NCI-H2107 (cell line): ENCODE measurements at places on chromosomes 13 and 19.
A peak's percentile ranks its signal among the peaks of the same experiment; 100 is the strongest.

- DNase-seq = no peak
These were observed 277.5 kb downstream of the NHLRC3 start for GRCh38 chr13:39315796-39316195.

GRCh38 chr13:80040196-80040980 lies 300.5 kb downstream of the SPRY2 start:
- no peak for DNase-seq

DNA sequence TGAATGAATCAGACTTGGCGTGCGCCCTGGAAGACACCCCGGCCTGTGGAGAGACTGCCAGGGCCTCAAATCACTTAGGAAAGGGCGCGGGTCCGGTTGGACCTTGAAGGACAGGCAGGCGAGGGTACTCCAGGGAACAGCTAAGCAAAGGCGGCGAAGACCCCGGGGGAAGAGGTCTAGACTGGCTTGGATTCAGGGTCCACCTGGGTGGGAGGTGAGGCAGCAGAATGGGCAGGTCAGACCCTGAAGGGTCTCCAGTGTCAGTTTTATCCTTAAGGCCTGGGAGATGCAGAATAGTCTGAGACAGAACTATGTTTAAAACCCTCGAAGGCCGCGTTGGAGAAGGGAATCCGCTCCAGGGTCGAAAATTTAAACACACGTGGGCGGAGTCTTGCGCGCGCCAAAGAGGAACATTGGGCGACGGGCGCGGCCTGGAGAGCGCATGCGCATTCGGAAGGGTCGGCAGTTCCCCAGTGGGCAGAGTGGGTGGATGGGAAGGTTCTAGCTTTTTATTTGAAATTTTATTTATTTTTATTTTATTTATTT lies 567 bp upstream of the SMG9 start:
- DNase-seq = no peak

- DNase-seq = no peak
These were observed 544.6 kb downstream of the GPC6 start for GRCh38 chr13:93771227-93771626.

DNA sequence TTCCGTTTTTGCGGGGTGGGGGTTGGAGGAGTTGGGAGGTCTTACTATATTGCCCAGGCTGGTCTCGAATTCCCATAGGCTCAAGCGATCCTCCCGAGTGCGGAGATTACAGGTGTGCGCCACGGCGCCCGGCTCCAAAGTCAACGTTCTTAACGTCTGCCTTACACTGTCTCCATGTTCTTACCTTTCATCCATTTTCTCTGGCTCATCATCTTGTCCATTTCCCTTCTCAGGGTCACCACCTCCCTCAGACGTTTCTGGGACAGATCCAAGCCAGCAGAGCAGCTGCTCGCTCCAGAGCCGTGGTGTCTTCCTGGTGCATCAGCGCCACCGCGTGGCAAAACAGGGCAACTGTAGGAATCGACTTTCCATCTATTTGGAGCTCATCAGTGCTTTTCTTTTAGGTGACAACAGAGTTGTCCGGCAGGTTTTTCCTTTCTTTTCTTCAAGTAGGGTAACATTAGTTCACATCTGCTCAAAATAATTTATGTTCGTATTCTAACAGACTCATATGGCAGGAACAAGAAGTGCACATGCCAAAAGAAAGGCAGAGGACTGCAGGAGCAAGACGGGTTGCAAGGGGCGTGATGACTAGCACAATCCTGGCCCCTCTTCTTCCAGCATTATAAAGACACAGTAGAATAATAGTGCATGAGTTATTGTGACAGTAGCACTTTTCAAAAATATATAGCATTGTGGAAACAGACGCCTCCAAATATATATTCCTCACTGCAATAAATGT lies 103.1 kb upstream of the ABCC4 start:
- peak; percentile 36 for DNase-seq

DNA sequence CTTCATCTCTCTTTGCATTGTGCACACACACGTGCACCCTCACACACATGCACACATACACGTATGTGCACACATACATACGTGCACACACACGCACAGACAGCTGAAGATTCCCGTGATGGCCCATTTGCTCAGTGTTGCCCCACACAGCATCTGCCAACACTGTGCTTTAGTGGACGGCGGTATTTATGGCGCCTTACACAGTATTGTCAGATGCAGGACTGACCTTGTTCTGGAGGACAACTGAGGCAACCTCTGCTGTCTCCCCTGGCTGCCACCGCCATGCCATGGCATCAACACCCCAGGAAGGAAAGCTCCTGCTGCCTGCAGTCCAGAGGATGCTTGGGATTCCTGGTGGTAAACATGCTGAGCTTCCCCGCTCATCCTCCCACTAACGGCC lies 316.4 kb downstream of the TEX29 start:
- DNase-seq = no peak

GRCh38 chr13:37621811-37622361 lies 23.3 kb upstream of the POSTN start:
- no peak for DNase-seq

DNA sequence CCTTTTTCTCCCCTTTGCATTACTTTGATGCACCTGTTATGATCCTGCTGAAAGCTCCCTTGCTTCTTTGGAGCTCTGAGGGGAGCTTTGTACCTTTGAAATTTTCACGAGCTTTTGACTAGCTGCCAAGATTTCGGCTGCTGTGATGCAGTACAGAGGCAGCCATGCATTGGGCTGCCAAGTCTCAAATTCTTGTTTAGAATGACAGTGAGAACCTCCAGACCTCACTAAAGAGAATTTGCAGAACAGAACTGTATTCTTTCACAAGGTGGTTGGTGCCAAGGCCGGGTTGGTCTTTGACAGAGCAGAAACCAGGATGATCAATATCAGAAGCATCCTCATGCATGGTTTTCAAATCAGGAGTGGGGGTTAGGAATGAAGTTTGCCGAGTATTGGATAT lies 414.8 kb downstream of the GPC5 start:
- DNase-seq = no peak

- DNase-seq = no peak
These were observed 86.2 kb upstream of the MBNL2 start for GRCh38 chr13:97135883-97136282.

GRCh38 chr19:45962021-45962420 lies 11.6 kb downstream of the NOVA2 start:
- DNase-seq = no peak

GRCh38 chr13:68719815-68720214 lies 1387.8 kb upstream of the ATXN8OS start:
- no peak for DNase-seq

DNA sequence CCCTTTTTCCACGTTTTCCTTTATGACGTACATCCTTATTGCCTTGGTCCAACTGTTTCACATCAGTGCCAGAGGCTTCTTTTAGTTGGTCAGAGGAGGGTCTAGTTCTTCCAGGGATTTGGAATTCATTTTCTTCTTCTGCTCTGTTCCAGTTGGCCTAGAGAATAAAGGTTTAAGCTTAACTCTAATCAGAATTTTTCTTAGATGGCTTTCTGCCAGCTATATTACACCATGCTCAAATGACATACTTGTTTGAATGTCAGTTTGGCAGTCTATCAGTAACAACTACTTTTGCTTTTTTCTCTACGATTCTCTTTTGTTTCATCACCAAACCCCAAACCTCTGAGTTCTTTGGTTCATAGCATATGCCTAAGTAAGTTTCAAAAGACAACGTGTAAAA lies 16.8 kb downstream of the SPART start:
- no peak for DNase-seq

DNA sequence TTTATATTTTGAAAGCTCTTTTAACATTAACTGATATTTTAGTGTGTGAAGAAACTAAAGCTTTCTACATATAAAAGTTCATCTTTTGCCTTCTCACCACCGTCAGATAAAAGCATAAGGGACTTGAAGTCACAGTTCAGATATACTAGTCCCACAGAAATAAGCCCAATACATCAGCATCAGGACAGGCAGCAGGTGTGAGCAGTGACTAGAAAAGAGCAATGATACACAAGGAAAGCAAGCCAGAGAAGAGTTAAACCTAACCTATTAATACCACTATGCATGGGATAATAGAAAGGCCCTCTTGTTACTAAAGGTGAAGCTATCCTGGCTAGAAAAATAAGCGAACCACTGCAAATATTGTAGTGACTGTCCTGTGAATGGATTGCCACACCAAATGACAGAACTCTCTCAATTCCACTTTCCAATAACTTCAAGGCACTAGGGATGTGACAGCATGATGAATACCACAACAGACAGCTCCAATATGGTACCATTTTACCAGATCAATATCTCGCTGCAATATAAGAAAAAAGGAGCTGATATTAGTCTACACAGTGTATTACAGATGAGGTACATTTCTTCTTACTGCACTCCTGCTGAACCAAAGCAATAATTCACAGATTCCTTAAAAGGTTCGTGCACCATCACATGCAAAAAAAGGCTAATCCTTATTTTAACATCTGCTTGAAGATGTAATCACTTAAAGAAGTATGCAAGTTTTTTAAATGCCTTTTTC lies 114.1 kb downstream of the DACH1 start:
- DNase-seq = no peak

- DNase-seq = no peak
These were observed 179.3 kb downstream of the ZIC5 start for GRCh38 chr13:99792079-99792921.

- DNase-seq = no peak
These were observed 89.4 kb downstream of the COL4A2 start for GRCh38 chr13:110396476-110396875.

GRCh38 chr13:21550918-21551317 lies 53.1 kb downstream of the MICU2 start:
- no peak for DNase-seq

DNA sequence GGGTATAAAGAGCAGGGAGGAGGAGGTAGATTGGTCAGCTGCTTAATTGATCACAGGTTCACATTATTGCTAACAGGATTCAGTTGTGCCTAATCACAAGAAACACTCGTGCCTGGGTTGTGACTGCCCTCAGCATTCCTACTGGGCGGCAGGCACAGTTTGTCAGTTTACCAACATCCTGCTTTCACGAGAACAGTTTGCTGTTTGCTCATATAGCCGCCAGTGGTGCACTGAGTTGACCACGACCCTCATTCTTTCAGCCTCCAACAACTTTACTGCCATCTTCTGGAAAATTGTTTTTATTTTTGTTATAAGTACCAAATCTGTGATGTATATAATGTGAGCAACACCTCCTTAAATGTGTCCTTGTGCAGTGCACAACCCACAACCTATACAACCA lies 16.2 kb upstream of the IFT88 start:
- no peak for DNase-seq

GRCh38 chr13:30585748-30586262 lies 31.9 kb upstream of the USPL1 start:
- DNase-seq = no peak

- DNase-seq = no peak
These were observed 32.8 kb downstream of the ZSWIM9 start for GRCh38 chr19:48203222-48203793.

DNA sequence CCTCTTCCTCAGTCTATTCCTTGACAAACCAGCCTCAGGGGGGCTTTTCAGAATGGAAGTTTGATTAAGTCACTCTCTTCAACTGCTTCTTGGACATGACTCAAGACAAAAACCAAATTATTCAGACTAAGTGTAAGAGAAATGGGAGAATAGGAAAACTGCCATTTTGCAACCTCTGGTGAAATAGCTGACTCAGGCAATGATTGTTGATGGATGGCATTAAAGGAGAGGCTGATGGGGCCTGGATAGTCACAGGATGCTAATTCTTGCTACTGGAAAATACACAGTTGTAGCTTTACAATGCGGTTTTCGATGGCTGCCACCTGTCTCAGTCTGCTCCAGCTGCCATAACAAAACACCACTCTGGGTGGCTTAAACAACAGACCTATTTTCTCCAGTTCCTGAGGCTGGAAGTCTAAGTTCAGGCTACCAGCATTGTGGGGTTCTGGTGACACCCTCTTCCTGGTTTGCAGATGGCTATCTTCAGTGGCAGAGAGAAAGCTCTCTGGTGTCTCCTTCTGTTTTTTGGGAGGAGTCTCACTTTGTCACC lies 6.1 kb downstream of the NOSIP start:
- DNase-seq = no peak

DNA sequence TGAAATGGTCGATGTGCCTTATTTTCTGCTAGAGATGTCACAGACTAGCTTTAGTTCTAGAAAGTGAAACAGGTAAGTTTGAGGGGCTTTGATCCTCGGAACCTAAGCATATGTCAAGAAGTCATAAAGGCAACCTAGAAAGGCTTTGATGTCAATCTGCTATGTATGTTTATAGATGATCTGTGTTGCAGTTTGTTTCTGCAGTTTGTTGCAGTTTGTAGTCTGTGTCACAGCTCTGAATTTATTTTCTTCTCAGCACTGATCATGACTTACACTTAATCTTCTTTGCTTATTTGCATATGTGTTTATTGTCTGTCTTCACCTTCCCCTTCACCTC lies 5.9 kb downstream of the LSM14A start:
- DNase-seq = no peak

DNA sequence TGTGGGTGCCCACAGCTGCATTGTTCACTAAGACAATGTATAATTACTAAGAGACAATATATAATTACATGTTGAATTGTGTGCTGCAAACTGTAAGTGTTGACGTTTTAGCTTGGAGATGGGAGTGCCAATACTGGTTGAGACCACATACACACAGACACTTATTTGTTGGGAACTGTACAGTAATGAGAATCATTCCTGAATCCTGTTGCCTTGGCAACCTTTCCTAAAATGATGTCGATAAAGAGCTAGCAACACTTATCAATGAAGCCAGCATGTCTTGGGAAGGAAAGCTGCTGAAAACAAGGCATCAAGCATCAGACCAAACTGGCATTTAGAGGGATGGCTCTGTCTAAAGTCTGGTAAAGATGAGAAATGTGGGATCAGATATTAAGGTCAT lies 51.3 kb downstream of the PCDH8 start:
- no peak for DNase-seq

GRCh38 chr19:28023064-28023463 lies 1189.9 kb downstream of the UQCRFS1 start:
- DNase-seq = no peak

DNA sequence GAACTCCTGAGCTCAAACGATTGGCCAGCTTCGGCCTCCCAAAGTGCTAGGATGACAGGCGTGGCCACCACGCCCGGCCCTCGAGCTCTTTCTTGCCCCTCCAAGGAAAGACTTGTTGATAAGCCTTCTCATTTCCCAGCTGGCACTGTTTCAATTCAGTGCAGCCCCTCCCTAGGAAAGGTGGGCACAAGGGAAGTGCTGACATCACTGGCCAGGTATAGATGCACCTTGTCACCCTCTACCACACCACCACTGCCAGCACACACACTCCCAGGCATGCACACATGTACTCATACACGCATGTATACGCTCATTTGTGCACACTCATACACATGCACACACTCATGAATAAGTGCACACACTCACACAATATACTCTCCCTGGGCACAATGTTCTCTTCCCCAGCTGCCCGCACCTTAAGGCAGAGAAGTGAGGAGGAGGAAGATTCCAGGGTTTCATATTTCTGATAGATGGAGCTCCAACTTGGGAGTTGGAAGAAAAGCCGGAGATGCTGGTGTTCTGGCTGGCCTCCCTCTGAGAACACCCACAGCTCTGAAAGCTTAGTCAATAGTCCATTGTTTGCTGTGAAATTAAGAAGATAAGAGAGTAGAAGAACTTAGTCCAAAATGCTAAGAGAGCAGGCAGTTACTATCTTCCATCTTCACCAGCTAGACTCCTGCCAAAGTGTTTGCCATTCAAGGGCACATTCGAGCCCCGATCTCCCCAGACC lies 196.7 kb downstream of the FOXO1 start:
- no peak for DNase-seq

GRCh38 chr19:38262585-38263268 lies 1.6 kb upstream of the SPINT2 start:
- no peak for DNase-seq
